Activated T-helper 1 cell treated with Interleukin-2 at 50 U/mL for 16 hours (primary cell): ENCODE measurements at places on chromosomes 5 and 9.

- no peak for DNase-seq
Observed at GRCh38 chr5:171706736-171707441, 78.7 kb upstream of the SMIM23 start.

- no peak for DNase-seq
Observed at GRCh38 chr5:13244151-13244550, 700.3 kb downstream of the DNAH5 start.

DNA sequence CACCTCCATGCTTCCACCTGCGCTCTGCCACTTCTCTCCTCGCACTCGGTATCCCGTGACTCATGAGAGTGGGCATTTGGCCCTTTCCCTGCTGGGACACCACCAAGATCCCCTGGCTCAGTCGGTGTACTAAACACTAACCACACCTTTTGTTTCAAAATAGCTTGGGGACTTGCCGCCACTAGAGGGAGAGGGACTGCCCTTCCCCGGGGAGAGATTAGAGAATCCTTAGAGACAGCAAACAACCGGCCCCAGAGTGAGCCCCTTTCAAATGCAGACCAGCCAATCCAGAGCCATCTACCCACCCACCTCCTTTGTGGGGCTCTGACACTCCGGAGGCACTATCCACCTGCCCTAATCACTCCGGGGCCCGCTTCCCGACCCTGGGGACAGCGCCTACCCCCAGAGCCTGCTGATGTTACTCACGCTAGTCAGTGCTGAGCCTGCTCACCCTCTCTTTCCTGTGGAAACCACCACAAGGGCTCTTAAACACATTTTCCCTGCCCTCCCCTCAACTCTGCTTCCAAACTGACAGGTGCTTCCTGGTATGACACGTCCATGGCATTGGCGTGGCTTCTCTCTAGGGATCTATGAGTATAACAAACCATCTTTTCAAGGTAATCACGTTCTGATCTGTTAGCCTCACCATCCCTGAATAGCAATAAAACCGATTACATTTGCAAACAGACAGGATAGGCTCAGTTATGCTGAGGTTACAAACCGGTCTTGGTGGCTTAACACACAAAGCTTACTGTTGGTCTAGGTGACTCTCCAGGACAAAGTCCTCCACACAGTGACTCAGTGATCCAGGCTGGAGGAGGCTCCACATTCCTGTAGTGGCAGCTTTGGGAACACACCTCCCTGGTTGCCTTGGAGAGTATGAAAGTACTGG, 180.1 kb upstream of the MVB12B start:
- no peak for DNase-seq

- DNase-seq, result no peak
Observed at GRCh38 chr9:73152953-73153352, 1.3 kb downstream of the ANXA1 start.

- DNase-seq, result no peak
Observed at GRCh38 chr5:153122403-153122802, 368.1 kb upstream of the GRIA1 start.

DNA sequence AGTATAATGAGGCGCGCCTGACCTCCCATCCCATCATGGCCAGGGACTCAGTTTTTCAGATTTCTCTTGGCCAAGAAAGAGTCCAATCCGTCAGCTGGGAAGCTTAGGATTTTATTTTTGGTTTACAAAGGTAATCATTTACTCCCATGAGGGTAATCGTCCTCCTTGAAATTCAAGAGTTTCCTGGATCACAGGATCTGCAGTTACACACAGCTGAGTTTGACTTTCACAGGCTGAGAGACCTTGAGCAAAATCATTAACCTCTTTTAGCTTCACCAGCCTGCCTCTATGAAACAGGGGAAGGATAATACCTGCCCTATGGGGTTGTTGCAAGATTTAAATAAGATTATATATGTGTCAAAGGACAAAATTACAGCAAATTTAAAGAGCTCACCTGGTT, 15.4 kb upstream of the AK3 start:
- no peak for DNase-seq

GRCh38 chr5:10474521-10475075, 32.9 kb downstream of the ROPN1L start:
- DNase-seq, result no peak

DNA sequence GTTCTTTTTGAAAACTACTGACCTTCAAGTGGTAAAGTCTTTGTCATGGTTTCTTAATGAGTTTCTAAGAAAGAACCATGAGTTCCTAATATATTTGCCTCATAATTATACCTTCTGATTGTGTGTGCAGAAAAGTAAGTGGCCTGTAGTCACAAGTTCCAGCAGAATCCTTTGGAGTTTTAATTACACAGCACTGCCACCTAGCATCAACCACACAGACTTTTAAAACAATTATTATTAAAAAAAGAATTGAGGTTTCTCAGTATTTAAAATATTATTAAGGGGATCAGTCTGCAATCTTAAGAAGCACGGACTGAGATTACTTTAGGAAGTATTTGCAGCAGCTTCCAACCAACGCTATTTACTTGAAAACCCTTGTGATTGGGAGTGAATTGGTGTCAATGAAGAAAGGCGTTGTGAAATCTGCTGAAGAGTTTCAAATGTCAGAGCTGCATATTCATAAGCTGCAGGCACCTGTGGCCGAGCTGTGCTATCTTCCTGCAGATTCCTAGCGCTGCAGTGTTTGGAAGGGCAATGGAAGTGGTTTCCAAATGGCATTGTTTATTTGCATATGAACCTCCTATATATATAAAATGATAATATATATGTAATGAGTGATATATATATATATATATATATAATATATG, 1074.2 kb upstream of the WWC1 start:
- DNase-seq, result no peak

DNA sequence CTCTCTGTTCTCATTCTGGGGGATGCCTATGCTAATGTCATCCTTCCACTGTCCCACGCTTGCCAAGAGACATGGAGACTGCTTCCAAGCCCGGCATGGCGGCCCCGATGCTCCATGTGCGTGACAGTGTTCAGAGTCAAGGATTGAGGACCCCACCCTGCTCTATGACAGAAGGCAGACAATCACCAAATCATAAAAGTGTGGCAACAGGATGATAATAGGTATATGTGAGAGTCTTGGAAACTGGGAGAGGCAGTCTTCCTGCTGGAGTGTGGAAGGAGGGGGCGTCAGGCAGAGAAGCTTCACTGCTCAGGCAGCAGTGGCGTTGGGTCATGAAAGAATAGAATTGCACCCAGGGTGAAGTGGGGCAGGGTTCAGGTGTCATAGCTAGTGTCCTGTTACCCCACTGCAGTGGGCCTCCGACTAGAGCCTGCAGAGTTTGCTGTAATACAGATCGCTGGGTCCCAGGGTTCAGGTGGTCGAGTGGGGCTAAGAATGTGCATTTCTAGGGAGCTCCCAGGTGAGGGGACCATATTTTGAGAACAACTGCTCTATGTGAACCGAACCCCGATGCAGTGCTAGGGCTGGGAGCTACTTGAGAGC, 12.5 kb upstream of the GADD45G start:
- DNase-seq, result no peak

GRCh38 chr5:5293029-5293428, 129.4 kb upstream of the ICE1 start:
- no peak for DNase-seq

GRCh38 chr5:92969191-92969780, 611.7 kb downstream of the NR2F1-AS1 start:
- DNase-seq, result no peak

DNA sequence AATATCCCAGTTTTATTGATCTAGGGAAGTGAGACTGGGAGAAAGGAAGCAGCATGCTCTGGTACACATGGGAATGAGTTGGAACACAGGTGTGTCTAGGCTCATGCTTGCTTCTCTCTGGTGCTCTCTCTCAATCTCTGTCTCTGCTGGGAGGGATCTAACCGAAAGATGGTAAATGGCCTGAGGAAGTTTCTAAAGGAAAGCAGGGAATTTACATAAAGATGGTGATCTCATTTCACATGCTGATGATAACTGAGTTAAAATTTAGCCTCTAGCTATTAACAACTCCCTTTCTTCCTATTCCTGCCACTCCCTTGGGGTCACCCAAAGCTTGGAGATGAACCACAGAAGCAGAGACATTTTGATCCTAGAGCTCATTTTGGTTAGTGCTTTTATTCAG, 436.2 kb downstream of the SH3GL2 start:
- no peak for DNase-seq

GRCh38 chr9:121962421-121962820, 130.7 kb downstream of the TTLL11 start:
- no peak for DNase-seq

- no peak for DNase-seq
Observed at GRCh38 chr9:133246562-133246961, 28.4 kb downstream of the ABO start.

DNA sequence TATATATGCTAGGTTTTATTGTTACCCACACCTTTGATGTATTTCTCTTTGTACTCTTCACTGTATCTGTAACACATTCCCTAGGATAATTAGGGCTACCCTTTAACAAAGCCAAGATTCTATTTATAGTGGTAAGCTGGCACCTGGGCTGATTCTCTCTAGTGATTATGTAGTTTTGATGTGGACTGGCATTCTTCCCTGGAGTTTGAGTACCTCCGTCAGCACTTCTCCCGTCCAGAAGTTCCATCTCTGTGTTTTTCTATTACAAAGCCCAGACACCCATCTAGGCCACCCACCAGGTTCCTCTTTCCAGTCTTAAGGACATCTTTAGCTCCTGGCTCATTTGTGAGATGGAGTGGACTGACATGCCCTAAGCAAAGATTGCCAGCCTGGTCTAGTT, 55.9 kb upstream of the CDKN2B start:
- DNase-seq, result no peak

- DNase-seq, result no peak
Observed at GRCh38 chr9:98906273-98907040, 37.2 kb upstream of the COL15A1 start.

- DNase-seq, result no peak
Observed at GRCh38 chr5:40841068-40841805, at the start of gene CARD6. Gene CARD6 (plus strand): TSS chr5:40841367. CDS start chr5:40841383, 16 bp downstream.

GRCh38 chr9:88741335-88741734, 206.4 kb downstream of the NXNL2 start:
- no peak for DNase-seq

- no peak for DNase-seq
Observed at GRCh38 chr9:114467910-114468309, 37.4 kb downstream of the WHRN start.

DNA sequence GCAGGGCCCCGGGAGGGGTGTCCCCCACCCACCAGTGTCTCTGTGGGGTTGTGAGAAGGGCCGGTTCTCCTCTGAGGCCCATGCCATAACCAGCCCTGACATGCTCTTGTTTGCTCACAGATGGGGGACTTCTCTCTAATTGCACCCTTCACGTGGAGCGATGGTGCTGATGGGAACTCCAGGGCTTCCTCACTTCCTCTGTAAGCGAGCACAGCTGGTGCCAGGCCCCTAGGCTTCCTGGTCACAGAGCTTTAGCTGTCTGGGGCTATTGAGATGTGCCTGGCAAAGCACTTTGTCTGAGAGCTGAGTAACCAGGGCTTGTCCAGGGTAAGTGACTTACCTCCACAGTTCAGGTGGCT, 36.4 kb downstream of the PHF2 start:
- no peak for DNase-seq

DNA sequence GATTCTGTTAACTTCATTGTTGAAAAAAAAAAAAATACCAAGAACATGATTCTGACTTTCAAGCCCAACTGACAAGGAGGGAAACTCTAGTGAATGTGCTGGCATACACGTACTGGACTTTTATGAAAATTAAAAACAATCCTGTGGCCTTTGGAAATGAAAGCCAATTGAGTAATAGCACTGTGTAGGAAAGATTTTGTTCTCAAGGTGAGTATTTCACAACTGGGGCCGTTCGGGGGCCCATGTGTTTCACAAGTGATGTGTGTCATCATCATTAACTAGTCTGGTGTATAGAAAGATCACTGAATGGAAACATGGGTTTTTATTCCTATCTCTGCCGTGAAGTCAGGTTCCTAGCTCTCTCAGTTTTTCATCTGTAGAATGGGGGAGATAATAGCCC, 605.0 kb upstream of the CLINT1 start:
- DNase-seq, result no peak

DNA sequence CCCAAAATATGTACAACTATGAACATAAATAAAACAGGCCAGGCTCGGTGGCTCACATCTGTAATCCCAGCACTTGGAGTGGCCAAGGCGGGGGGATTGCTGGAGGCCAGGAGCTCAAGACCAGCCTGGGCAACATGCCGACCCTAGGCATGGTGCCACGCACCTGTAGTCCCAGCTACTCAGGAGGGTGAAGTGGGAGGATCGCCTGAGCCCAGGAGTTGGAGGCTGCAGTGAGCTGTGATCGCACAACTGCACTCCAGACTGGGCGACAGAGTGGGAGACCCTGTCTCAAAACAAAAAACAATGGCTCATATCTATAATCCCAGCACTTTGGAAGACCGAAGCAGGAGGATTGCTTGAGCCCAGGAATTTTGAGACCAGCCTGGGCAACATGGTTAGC, 1.5 kb downstream of the HAUS6 start:
- no peak for DNase-seq

DNA sequence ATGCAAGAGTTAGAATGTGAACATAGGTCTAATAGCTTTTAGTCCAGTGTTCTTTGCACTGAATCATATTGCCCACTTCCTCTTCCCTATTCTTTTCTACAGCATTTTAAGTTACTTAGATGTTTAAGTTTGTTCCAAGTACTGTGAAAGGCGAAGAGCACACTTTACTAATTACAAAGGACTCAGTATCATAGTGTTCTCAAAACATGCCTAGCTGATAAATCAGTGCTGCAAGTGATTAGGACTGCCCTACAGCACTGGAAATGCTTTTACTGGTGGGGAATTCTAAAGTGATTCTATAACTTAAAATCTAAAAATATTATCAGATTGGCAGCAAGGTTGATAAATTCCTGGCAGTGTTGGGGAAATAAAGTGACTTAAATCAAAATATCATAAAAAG, 177.9 kb upstream of the KCNN2 start:
- no peak for DNase-seq

DNA sequence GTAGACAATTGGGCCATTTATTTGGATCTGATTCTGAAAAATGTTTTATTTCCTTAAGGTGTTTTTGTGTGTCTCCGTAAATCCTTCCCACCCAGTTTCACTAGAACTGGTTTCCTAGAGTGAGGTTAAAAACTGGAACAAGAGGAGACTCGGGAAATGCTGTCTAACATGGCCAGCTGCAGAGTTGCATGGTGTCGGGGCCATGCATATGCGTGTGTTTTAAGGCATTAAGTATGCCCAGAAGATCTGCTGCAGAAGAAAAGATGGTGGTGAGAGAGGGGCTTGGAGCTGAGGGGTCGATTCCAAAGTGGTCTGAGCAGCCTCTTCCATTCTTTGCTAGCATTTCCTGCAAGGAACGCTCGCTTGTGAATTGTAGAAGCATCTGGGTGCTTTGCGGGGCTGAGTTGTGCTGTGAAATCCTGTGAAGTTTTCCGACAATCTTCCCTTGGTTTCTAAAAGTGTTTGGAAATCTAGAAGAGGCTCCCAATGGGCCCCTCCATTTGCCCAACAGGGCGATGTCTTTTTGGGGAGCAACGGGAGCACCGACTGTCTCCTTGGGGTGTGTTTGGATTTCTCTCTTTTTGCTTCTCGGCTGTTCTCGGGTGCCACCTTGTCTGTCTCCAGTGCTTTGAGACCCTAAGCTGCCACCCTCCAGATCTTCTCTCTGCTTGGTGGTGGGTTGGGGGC, 113.8 kb downstream of the COL5A1 start:
- DNase-seq, result no peak

- no peak for DNase-seq
Observed at GRCh38 chr5:3609120-3609681, 13.6 kb downstream of the IRX1 start.

- DNase-seq, result no peak
Observed at GRCh38 chr5:93417490-93417889, 163.5 kb downstream of the NR2F1-AS1 start.
